Mesothelial cell of epicardium (in vitro differentiated cells): ENCODE measurements at places on chromosomes 12 and 14. TPM values are rescaled to one million over a fixed set of nuclear protein-coding genes. Genes with fewer than 3 reads are reported as not detected.
A peak's percentile ranks its signal among the peaks of the same experiment; 100 is the strongest.

DNA sequence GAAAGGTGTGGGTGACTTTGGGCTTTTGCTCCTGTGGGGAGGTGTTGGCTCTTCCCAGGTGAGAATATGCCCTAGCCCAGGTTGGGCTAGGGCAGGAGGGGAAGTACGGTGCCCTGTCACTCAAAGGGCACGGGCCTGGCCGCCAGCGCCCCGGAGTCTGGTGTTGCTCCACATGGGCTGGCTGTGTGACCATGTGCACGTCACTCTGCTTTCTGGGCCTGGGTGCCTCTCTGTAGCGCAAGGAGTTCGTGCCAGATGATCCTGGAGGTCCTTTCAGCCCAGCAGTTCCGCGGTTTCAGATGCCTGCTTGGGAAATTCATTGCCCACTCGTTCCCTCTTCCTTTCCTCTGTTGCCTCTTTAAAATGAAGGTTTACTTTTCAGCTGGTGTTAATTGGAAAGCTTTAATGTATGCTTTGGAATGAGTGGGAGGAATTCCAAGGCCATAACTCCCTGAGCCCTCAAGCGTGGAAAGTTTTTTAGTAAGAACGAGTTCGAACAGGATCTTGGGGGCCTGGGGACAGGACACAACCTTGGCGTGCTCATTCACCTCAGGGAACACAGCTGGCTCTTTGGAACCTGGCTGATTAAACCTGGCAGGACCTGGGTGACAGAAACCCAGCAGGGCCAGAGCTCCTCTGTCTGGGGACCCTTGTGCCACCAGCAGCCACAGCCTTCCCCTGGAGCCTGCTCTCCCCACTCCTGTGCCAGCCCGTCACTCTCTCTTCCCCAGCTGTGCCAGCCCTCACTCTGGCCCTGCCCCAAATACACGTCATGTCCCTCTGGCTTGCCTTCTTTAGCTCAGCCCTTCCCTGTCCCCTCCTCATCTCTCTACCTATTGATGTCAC lies 42.8 kb downstream of the TSPAN9 start:
- H3K4me1 ChIP-seq, result peaks cover 32% of the 10 kb centered on the region
- no peak for DNase-seq
- H3K27me3 ChIP-seq, result no peaks in the 10 kb centered on the region
- peak overlapping the region; percentile 51 for H3K27ac ChIP-seq
- H3K36me3 ChIP-seq, result peaks cover 7% of the 10 kb centered on the region

GRCh38 chr12:93234641-93235040 lies 143.1 kb upstream of the NUDT4 start:
- no peak overlapping the region for H3K27ac ChIP-seq
- DNase-seq, result no peak
- no peak overlapping the region for H3K4me3 ChIP-seq
- H3K27me3 ChIP-seq, result no peaks in the 10 kb centered on the region
- peaks cover 2% of the 10 kb centered on the region for H3K36me3 ChIP-seq

GRCh38 chr12:95591731-95592130 lies 40.5 kb upstream of the USP44 start:
- H3K4me3 ChIP-seq, result no peak overlapping the region
- H3K27me3 ChIP-seq, result peaks cover 2% of the 10 kb centered on the region
- no peak overlapping the region for H3K27ac ChIP-seq
- no peaks in the 10 kb centered on the region for H3K4me1 ChIP-seq
- no peak for DNase-seq
- no peaks in the 10 kb centered on the region for H3K36me3 ChIP-seq

GRCh38 chr14:101112351-101113107 lies 209.0 kb upstream of the RTL1 start:
- H3K4me3 ChIP-seq, result no peak overlapping the region
- no peak overlapping the region for H3K27ac ChIP-seq
- no peak for DNase-seq
- no peaks in the 10 kb centered on the region for H3K36me3 ChIP-seq
- peaks cover 12% of the 10 kb centered on the region for H3K27me3 ChIP-seq
- H3K4me1 ChIP-seq, result no peaks in the 10 kb centered on the region

DNA sequence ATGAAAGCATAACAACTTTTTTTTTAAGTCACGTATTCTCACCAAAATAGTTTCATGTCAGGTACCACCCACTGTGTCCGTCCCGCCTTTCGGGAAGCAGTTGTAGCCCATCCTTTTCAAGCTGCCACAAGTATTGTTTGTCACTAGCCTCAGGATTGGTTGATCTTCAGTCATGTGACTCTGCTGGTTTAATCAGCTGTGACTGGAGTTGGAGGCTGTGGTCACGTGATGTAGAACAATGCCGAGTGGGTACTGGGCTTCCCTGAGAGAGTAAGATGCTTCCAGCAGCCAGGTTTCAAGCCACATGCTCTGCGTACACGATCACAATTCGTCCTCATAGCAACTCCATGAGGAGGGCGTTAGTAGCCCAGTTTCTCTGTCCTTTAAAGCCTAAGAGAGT lies 83.0 kb upstream of the WSCD2 start:
- no peaks in the 10 kb centered on the region for H3K36me3 ChIP-seq
- DNase-seq, result no peak
- H3K27ac ChIP-seq, result no peak overlapping the region

DNA sequence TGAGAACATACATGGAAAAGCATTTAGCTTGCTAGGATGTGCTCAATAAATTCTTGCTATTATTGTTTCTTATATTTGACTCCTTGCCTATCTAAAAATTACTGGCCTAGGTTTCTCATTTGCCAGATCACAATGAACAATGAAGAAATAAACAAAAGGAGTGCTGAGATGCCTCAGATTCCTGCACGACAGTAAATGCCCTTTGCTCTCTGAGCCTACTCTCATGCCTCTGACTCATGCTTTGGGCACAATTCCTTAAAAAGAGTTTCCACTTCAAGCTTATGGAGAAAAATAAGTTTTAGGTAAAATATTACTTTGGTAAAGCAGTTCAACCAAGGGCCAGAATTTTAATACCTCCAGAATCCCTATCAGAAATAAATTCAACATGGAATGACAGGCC lies 30.9 kb downstream of the GRIN2B start:
- no peak overlapping the region for H3K4me3 ChIP-seq
- DNase-seq, result no peak
- H3K36me3 ChIP-seq, result no peaks in the 10 kb centered on the region
- peaks cover 5% of the 10 kb centered on the region for H3K4me1 ChIP-seq
- H3K27me3 ChIP-seq, result no peaks in the 10 kb centered on the region

DNA sequence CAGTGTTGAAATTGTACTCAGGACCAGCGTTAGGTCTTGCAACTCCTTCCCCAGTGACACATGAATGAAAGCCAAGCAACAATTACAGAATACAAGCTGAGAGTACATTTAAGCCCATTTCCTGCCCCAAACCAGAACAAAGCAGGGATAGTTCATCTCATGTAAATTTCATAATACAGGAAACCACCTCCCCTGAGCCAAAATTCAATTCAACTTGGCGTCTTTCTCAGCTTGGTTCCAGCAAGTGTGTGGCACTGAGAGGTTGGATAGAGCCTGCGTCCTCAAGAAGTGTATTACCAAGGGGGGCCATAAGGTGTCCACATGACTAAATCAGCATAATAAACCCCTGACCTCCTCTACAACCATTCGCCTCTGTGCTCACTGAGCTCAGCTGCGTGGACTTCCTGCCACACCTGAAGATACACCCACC lies 278.9 kb upstream of the CRY1 start:
- H3K27ac ChIP-seq, result no peak overlapping the region
- DNase-seq, result no peak
- no peak overlapping the region for H3K4me3 ChIP-seq
- peaks cover 8% of the 10 kb centered on the region for H3K4me1 ChIP-seq
- peaks cover 21% of the 10 kb centered on the region for H3K27me3 ChIP-seq

GRCh38 chr14:68268197-68268596 lies 448.6 kb downstream of the RAD51B start:
- H3K4me3 ChIP-seq, result no peak overlapping the region
- H3K36me3 ChIP-seq, result no peaks in the 10 kb centered on the region
- peak overlapping the region; percentile 87 for H3K27ac ChIP-seq
- no peak for DNase-seq
- no peaks in the 10 kb centered on the region for H3K27me3 ChIP-seq
- peaks cover 60% of the 10 kb centered on the region for H3K4me1 ChIP-seq

GRCh38 chr12:125340791-125341190 lies 275.6 kb downstream of the AACS start:
- H3K4me1 ChIP-seq, result no peaks in the 10 kb centered on the region
- no peak for DNase-seq
- H3K27me3 ChIP-seq, result peaks cover 69% of the 10 kb centered on the region
- H3K4me3 ChIP-seq, result no peak overlapping the region
- no peak overlapping the region for H3K27ac ChIP-seq

GRCh38 chr14:63276492-63277342 lies 42.0 kb downstream of the GPHB5 start:
- H3K4me1 ChIP-seq, result no peaks in the 10 kb centered on the region
- H3K36me3 ChIP-seq, result no peaks in the 10 kb centered on the region

GRCh38 chr12:72684491-72684890 lies 412.3 kb downstream of the TRHDE start:
- H3K27ac ChIP-seq, result no peak overlapping the region
- DNase-seq, result no peak
- no peaks in the 10 kb centered on the region for H3K36me3 ChIP-seq
- peaks cover 5% of the 10 kb centered on the region for H3K4me1 ChIP-seq
- H3K27me3 ChIP-seq, result peaks cover 4% of the 10 kb centered on the region

DNA sequence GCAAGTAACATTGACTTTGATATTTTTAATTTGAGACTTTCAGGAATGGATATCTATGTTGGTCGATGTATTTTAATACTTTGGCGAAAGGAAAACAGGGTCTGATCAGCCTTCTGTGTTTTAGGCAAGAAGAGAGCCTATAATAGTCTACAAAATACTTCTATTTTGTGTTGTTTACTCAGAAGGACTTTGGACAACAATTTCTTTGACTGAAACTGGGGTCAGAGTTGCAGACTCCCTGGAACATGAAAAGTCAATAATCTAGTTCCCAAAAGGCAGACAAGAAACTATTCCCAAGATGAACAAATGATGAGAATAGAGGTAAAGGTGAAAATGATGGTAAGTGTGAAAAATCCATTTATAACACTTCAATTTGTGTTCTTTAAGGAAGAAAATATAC lies 10.6 kb upstream of the NUBPL start:
- H3K27me3 ChIP-seq, result peaks cover 48% of the 10 kb centered on the region
- H3K4me1 ChIP-seq, result peaks cover 2% of the 10 kb centered on the region
- H3K4me3 ChIP-seq, result no peak overlapping the region
- H3K27ac ChIP-seq, result no peak overlapping the region

- H3K27ac ChIP-seq, result peak overlapping the region; percentile 68
- DNase-seq, result no peak
- H3K4me3 ChIP-seq, result no peak overlapping the region
- H3K36me3 ChIP-seq, result no peaks in the 10 kb centered on the region
Observed at GRCh38 chr12:116697716-116698115, 40.2 kb downstream of the SPRING1 start.

GRCh38 chr12:6759741-6760140 lies 6.4 kb upstream of the PTMS start:
- no peak for DNase-seq
- H3K27me3 ChIP-seq, result no peaks in the 10 kb centered on the region
- H3K36me3 ChIP-seq, result no peaks in the 10 kb centered on the region
- peaks cover 30% of the 10 kb centered on the region for H3K4me1 ChIP-seq
- no peak overlapping the region for H3K4me3 ChIP-seq

DNA sequence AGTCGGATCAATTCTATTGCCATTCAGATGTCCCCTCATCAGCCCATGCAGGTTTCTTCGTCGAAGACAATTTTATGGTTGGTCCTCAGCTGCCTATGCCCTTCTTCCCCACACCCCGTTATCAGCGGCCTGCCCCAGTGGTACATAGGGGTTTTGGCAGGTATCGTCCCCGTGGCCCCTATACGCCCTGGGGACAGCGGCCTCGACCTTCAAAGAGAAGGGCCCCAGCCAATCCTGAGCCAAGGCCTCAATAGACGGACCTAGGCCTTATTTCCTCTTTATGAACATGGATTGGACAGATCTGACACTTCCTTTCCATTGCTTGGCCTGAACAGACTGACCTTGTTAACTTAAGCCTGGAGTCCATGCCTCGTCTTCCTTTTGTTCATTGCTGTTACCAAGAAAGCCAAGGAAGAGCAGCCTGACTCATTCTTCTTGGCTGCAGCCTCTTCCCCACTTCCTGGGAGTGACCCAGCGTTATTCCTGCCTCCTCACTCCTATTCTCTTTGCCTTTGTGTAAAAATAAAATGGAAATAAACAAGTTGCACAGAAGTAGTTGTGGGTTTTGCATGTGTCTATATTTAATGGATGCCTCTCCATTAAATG lies 156.5 kb upstream of the AMIGO2 start:
- no peak overlapping the region for H3K4me3 ChIP-seq
- no peaks in the 10 kb centered on the region for H3K27me3 ChIP-seq
- H3K4me1 ChIP-seq, result peaks cover 16% of the 10 kb centered on the region
- H3K36me3 ChIP-seq, result peaks cover 8% of the 10 kb centered on the region

DNA sequence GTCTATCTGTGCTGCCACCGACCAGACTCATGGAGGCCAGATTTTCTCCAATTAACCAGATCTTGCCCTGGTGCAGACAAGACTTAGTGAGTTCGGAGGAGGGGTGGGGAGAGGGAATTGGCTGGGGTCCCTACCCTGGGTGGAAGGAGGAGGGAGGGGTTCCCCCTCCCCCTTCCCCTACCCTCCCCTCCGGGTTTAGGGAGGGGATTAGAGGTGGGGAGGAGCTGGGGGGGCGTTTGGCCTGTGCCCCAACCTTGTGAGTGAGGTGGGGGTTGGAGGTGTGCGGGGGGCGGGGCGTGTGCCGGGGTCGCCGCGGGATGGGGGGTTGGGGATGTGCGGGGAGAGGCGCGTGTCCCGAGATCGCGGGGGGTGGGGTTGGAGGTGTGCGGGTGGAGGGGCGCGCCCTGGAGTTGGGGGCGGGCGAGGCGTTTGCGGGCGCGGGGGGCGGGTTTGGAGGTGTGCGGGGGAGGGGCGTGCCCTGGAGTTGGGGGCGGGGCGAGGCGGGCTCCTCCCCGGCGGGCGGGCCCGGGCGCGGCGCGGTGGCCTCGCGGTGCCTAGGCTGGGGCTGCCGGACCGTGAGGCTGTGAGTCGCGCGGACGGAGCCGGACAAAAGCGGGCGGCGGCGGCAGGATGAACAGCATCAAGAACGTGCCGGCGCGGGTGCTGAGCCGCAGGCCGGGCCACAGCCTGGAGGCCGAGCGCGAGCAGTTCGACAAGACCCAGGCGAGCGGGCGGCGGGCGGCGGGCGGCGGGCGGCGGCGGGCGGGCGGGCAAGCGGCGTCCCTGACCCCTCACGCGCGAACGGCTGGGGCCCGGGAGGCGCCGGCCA lies at the start of gene HIP1R:
Gene HIP1R, plus strand, starts transcription at position 537 of the 829 bp plus-strand sequence. Its CDS starts 94 bp downstream, at position 631.
- peak within 1 kb of the TSS; percentile 87 for H3K4me3 ChIP-seq
- peak; percentile 58 for DNase-seq
- H3K27ac ChIP-seq, result peak within 1 kb of the TSS; percentile 90
- peaks cover 25% of the 10 kb centered on the region for H3K4me1 ChIP-seq
- H3K36me3 ChIP-seq, result no peaks in the 10 kb centered on the region

RD3L gene
- not detected in 3 replicates for total RNA-seq

AKAP3 gene
- 1.0 to 1.6 TPM (median 1.5 TPM) in 3 replicates for total RNA-seq

DLGAP5 gene
- 20.3 to 24.5 TPM (median 23.0 TPM) in 3 replicates for total RNA-seq

RERG gene
- 28.6 to 34.0 TPM (median 33.3 TPM) in 3 replicates for total RNA-seq

C14orf132 gene
- total RNA-seq, result 35.4 to 40.6 TPM (median 35.9 TPM) in 3 replicates

SOAT2 gene
- 0.13 to 0.40 TPM (median 0.20 TPM) in 3 replicates for total RNA-seq

OVCH1 gene
- total RNA-seq, result not detected in 3 replicates
